ENCODE measurements at places on chromosomes 5 and 9.

DNA sequence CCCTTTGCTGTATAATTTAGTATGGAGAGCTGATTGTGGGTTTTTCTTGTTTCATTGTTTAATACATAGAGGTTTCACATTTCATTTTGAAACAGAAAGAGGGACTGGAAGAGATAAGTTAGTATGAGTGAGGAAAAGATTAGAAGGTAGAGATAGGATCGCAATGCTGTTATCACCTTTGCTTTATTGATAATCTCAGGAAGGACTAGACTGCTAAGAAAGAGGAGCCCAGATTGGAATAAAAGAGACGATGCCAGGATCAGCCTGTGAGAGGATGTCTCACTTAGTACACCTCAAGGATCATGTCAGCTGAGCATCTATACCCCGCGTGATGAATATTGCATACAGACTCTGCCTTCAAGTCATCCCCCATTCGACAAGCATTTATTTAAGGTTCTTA lies 178.0 kb upstream of the DMAC1 start:
- DNase-seq: no peak

DNA sequence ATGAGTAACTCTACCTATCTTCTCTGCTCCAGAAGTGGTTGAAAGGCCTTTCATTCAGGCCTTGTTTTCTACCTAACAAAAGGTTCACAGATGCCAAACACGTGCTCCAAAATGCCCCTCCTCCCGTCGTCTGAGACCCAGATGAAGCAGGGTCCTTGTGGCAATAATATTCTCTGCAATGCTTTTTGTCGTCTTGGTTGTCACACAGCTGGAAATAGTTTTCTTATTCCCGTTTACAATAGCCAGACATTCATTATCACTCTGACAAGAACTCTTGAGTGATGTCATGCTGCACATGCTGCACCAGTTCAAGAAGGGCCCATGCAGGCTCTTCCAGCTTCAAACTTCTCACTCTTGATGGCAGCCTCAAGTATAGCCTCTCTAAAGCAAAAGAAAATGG lies 7.8 kb downstream of the LPAR1 start:
- no peak for DNase-seq

GRCh38 chr5:11455505-11455904 lies 448.7 kb downstream of the CTNND2 start:
- no peak for DNase-seq

- no peak for DNase-seq
These were observed 33.5 kb downstream of the ELOVL7 start for GRCh38 chr5:60810438-60811085.

DNA sequence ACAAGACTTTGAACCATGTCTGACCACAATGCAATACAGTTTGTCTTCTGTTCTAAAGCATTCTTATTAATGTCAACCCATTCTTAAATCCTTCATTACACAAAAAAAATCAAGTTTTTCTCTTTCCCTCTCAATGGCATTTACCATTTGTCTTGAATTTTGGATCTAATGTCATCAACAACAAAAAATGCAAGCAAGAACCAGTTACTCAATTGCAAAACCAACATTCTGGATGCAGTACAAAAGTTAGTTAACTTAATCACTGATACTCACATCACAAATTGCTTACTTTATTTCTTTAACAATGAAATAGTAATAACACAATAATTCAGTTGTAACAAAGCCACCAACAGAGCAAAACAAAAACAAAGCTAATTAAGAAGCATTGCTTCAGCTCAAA lies 6.0 kb downstream of the C9orf40 start:
- DNase-seq: no peak

- DNase-seq: no peak
These were observed 188.9 kb downstream of the PDZD2 start for GRCh38 chr5:31827867-31828266.

DNA sequence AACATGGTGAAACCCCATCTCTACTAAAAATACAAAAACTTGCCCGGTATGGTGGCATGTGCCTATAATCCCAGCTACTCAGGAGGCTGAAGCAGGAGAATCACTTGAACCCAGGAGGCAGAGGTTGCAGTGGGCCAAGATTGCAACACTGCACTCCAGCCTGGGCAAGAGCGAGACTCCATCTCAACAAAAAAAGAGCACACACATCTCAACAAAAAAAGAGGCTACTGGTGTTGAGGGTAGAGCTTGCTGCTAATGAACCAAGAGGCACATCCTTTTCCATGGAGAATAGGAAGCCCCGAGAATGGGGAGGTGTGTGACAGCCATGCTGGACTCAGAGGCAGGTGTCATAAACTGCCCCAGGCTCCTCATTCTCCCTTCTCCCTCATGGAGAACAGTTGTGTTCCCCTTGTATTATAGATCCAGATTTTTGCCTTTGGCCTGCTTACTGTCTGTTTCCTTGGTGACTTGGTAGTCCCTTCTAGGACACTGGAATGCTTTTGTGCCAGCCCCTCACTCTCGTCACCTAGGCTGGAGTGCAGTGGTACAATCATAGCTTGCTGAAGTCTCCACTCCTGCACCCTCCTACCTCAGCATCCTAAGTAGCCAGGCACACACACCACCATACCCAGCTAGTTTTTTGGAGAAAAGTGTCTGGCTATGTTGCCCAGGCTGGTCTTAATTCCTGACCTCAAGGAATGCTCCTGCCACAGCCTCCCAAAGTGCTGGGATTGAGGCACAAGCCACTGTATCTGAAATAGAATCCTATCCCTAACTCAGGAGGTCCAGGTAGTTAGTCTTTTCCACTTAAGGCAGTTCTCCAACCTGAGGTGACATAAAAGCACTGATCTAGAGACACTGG lies 5.1 kb downstream of the RPL12 start:
- no peak for DNase-seq

GRCh38 chr5:121681229-121681855 lies 170.3 kb upstream of the FTMT start:
- no peak for DNase-seq

DNA sequence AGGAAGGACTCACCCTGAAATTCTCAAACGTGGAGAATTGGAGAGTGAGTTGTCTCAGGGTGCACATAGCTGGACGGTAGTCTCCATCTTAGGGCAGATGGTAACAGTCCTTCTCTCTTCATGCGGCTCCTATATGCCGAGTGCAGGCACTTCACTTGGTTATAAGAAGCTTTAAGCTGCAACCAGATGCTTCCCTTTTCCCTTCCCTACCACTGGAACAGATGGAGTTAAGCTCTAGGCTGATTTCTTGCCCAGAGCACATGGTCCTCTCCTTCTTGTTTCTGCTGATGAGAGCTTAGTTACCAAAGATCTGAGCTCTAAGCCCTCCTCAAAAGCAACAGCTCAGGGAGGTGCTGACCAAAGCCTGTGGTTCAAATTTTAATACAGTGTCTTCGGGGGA lies 355.7 kb downstream of the ARHGEF28 start:
- no peak for DNase-seq

- DNase-seq: no peak
These were observed 35.0 kb upstream of the ANKH start for GRCh38 chr5:14906628-14907027.

- no peak for DNase-seq
These were observed 171.6 kb upstream of the PPP1R2B start for GRCh38 chr5:156678484-156678883.

- no peak for DNase-seq
These were observed 435.1 kb upstream of the CDH9 start for GRCh38 chr5:27473307-27474046.

All from nucleus accumbens (tissue), 56 donors.